ENCODE measurements at places on chromosomes 7 and 10.

DNA sequence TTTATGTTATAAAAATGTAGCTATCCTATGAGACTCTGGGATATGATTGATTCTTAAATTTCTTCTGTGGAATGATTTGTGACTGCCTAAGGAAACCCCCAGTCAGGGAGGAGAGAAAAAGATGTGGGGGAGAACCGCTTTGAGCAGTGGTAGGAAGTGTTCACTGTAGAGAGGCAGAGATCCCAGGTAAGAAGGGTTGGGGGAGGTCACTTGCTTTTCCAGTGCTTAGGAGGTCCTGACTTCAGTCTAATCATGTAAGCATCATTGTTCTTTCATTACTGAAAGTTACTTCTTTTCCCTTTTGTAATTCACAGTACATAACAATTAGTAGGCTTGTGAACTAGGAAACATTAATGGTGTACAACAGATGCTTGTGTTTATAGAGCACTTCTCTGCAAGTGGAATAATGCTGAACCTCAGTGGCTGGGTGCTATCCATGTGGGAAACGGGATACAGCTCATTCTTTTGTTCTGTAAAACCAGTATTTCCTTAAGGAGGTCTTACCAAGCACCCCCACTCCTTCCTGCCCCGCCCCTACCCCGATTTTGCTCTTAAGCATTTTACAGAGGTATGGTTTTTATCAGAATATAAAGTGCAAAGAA is 165.4 kb downstream of the ST7 start:
- no peak for DNase-seq

DNA sequence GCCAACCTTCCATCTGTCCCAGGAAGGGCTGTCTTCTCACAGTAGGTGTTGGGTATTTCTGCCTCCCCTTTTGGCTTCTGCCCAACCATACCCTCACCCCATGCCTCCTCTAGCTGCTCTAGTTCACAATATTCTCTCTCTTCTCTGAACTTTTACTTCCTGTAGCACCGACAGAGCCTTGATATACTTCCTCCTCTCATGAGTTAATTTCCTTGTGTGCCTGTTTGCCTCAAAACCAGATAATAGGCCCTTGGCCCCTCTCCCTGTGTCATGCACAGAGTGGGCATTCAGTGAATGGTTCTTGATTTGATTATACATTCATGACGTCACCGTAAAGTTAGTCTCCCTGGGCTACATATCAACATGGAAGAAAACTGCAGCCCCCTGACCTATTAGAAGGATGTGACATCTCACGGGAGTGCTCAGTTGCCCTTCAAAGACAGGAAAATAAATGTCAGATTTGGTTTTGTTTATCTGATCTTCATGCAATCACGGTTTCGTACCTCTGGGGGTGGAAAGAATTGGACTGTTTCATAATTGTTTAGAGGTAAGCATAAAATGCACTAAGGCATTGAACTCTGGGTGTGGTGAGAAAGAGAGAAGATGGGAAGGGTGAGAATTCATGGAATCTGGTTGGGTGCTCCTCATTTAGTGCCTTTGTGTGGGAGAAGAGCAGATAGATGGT is 127.7 kb downstream of the ITIH5 start:
- no peak for DNase-seq

DNA sequence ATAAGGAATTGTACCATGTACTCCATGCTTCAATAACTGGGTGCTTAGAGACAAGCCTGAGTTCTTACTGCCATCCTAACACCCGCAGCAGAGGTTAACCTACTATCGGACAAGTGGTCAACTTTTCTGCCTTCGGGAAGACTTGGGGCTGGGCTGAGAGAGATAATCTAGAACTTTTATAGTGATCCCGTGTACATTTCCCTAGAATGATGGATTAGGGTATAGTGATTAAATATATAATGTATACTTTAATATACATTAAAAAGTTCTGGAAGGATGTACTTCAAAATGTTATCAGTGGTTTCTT is 12.2 kb upstream of the HNRNPF start:
- no peak for DNase-seq

GRCh38 chr7:36677769-36678437 is 46.4 kb downstream of the AOAH start:
- no peak for DNase-seq

DNA sequence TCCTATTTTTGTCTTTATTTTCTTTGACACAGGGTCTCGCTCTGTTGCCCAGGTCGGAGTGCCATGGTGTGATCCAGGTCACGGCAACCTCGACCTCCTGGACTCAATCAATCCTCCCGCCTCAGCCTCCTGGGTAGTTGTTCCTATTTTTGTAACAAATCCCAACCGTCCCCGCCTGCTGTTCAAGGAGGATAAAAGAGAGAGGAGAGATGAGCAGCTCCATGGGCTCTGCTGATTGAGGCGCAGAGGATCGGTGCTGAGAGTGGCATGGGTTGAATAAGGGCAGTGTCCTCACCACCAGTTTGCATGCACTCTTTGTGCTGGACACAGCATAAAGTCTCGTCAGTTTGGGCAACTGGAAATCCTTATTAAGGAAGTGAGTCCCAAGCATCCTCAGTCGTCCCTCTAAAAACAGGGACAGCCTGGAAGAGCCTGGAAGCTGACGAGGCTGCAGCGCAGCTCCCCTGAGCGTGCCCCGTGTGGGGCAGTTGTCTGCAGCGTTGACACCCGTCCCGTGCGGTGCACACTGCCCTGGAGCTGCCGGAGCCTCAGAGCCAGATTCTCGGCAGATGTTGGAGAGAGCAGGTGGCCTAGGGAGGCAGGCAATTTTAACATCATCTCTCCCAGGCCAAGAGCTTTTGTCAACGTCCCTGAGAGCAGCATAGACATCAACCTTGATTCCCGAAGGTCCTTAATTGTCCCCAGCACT is 404.2 kb upstream of the RNF32 start:
- DNase-seq, result no peak

GRCh38 chr10:58275908-58276307 is 6.9 kb downstream of the CISD1 start:
- no peak for DNase-seq

DNA sequence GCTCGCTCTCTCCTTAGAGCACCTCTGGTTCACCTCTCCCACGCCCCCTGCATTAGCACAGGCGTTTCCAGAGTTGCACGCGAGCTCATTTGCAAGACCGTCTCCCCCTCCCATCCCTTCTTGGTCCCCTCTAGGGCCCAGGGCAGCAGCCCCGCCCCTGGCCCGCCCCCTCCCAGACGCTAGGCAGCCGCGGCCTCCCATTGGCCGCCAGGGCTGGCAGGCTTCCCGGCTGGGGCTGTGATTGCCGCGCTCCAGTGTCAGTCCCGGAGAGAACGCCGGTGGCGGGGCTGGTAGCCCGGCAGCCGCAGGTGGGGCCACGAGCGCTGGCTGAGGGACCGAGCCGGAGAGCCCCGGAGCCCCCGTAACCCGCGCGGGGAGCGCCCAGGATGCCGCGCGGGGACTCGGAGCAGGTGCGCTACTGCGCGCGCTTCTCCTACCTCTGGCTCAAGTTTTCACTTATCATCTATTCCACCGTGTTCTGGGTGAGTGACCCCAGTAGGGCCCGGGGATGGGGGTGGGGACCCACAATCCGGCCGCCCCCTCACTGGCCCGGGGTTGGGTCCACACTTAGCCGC is at the start of gene TSPAN15:
Gene TSPAN15, plus strand, starts transcription at position 257 of the 575 bp plus-strand sequence. Its CDS starts 130 bp downstream, at position 387.
- DNase-seq, result peak; percentile 86

DNA sequence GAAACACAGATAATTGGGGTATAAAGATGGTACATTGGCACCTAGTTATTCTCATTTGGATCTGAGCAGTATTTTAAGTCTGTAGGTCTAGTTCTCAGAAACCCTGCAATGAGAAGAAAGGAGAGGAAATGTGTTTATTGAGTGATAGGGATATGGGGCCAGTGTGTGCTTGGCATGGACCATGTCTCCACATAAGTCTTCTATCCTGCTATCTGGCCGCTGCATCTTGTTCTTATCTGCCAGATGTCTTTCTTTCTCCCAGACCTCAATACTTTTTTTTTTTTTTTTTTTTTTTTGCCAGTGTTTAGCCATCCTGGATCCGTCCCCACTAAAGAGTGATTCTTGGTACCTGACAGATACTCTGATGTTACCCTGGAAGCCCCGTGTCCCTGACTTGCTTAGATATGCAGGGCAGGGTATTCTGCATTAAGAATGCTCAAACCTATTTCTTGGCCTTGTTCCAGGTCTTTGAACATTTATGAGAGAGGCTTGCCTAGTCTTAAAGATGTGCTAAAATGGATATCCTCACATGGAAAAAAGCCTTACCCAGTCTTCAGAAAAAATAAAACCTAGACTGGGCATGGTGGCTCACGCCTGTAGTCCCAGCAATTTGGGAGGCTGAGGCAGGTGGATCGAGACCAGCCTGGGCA is 10.0 kb downstream of the MTURN start:
- no peak for DNase-seq

- DNase-seq, result no peak
These were observed 86.7 kb upstream of the GNAI1 start for GRCh38 chr7:80047856-80048459.

DNA sequence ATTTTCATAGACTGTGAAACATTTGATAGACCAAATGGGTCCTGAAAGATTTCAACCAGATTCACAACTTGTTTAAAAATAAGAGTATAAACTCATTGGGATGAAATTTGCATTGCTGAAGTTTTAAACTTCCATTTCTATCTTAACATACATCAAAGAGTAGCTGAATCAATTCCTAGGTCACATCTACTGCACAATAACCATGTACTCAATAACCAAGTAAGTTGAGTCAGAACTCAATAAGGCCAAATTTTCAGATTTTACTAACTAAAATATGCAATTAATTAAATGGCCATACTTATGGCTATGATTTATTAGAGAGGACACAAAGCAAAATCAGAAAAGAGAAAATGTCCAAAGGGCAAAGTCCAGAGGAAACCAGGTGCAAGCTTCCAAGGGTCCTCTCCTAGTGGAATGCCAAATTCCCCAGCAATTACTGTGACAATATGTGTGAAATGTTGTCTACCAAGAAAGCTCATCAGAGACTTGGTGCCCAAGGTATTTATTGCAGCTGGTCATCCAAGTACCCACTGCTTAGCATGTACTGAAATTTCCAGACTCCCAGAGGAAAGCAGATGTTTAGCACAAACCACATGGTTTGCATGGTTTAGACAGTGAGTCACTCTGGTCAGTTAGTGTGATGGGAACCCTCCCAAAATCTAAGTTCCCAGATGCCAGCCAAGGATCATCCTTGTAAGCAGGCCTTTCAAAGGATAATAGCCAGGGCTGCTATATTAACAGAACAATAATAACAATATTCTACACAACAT is 238.9 kb downstream of the IPMK start:
- no peak for DNase-seq

DNA sequence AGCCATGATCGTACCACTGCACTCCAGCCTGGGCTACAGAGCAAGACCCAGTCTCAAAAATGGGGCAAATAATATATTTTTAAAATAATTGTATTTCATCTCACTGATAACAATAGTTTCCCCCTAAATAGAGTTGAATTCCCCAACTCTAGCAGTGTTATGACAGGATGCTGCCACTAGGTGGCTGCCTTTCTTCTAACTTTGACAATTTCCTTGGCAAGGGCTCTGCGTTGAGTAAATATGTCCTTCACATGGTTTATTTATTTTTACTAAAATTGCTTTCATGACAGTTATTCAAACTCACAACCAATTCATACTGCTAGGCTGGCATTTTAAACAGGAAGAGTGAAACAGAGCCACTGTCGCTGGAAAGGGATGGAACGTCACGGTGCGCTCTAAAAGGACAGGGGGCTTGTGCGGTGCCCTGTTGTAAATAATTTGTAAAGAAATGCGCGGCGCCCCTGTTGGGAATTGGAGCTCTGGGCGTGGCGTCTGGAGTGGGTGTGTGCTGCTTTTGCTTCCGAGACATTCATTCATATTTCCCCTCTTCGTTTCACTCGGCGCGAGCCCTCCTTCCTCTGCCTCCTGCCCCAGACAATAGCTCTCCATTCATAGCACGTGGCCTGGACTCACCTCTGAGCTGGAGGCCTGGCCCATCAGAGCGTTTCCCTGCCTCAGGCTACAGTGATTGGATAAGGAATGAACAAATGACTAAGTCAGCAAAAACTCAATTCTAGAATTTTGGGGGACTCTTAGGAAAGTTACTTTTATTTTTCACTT is 20.5 kb upstream of the PITRM1 start:
- peak; percentile 73 for DNase-seq

- DNase-seq, result no peak
These were observed 40.5 kb upstream of the CAMK1D start for GRCh38 chr10:12308736-12309375.

- DNase-seq, result no peak
These were observed 260.3 kb downstream of the ARHGAP12 start for GRCh38 chr10:31668326-31668725.

DNA sequence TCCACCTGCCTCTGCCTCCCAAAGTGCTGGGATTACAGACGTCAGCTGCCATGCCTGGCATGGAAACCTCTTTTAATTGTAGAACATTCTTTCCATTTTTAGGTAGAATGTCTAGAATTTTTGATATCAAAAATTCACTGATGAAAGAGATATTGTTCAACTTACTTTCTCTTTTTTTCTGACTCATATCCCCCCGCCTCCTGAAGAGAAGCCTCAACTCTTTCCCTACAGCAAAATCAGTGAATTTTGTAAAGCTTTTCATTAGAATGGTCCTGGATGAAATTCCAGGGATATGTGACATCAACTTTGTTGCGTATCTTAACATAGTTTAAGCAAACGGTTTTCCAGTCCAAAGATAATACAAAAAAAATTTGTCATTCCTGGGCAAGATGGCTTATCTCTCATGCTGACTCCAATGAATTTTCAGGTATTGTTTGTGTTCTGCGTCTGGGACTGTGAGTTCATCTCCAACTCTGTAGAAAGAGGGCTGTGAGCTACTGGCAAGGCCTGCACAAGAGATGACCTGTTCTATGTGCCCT is 256.8 kb downstream of the BMPER start:
- DNase-seq, result no peak

DNA sequence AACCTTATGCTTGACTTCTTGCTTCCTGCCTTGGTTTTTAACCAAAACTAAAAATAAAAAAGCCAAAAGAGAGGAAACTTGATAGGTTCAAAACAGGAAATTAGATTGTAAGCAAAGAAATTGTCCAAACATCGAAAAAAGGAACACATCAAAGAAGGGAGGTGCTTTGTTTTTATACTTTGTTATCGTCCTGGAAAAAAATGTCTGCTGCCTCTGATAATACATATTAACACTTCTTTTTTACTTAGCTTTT is 286.6 kb upstream of the C7orf33 start:
- no peak for DNase-seq

GRCh38 chr7:21767300-21767900 is 178.3 kb downstream of the CDCA7L start:
- DNase-seq, result peak; percentile 28

DNA sequence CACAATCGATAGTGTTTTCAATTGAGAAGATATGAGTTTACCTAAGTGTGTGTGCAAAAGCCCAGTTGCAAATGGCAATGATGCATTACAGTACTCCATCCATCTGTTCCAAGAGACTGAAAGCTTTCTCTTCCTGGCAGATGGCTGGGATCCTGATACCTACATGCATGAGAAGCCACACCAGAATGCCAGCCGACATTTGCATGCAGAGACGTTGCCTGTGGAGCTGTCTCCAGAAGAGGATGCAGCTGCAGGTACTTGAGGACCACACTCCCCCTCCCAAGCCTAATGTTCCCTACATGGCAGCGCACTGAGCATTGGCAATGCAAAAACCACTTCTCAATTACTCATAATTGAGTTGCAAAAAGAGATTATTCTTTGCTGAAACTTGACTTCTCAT is 332.1 kb downstream of the WDR11 start:
- DNase-seq, result no peak

Data from right lung (tissue), 10 donors.